Activated gamma-delta T cell treated with anti-CD3 and anti-CD28 coated beads, Interleukin-2, amount 50 U/mL, for 16 hours (primary cell): ENCODE measurements at places on chromosomes 11 and 22.

DNA sequence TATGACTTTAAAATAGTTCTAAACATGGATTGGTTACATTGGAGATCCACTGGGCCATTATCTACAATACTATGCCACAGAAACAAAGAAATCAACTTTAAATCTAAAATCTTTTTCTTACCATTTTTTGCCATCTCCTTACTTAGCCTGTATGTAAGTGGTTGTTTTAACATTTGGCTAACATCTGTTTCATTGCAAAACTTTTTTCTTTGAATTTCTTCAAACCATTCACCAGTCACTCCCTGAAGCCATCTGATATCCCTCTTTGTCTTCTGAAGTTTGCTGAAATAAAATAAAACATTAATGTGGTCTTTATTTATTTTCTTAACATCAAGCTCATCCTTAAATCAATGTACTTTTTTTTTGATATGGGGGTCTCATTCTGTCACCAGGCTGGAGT lies 43.3 kb upstream of the POGLUT3 start:
- DNase-seq = no peak

DNA sequence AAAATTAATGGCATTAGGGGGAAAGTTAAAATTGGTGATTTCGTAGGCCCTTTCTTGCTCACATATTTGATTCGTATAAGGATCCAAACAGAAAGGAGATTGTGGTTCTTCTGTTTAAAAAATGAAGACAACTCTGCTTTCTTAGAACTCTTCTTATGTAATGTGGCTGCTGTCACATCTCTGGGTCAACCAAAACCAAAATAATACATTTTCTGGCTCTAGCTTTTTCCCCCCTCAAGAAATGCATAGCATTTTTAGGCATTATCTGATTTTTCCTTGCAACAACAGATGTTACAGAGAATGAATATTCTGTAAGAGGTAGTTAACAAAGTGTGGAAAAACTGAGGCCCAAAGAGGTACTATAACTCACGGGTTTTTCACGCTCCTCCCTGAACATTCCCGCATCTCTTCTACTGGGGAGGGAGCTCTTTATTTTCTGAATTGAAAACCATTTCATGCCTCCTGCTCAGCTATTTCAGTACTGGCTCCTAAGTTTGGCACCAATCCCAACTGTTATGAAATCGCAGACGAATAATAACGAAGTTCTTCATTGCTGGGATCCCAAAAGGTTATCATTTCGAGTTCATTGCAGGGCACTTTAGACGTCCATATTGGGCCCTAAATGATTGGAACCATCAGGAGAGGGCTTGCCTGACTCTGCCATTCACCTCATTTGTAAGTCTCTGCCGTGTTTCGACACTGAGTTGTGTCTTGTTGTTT lies 17.1 kb downstream of the GRAP2 start:
- DNase-seq = no peak

DNA sequence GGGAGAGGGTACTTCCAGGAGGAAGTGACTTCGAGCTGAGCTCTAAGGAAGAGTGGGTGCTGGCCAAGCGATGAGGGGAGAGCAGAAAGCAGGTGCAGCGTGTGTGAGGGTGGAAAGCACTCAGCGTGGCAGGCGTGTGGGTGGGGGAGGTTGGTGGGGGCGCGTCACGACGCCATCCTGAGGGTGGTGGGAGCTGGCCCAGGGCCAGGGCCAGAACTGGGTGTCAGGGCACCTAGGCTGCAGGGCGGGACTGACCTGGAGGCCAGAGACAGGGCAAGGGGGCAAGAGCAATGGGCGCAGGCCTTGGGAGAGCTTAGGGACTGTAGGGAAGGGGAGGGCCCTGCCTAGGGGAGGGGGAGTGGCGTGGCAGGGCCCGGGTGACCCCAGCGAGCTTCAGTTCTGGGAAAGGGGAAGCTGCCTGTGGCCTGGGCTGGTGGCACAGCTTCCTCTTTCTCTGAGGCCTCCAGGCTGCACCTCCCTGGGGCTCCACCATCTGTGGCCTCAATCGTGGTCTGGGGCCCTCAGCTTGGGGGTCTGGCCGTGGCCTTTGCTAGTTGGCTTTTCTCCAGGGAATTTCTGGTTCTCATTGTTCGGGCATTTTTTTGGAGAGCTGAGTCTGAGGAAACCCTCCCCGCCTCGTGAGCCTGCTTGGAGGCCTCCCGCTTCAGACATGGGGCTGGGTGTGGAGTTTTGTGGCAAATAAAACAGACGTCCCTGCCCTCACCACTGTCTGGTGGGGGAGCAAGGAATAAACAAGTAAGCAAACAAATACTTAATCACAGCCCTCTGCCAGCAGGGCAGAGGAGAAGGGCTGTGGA lies 8.9 kb downstream of the RELT start:
- no peak for DNase-seq

DNA sequence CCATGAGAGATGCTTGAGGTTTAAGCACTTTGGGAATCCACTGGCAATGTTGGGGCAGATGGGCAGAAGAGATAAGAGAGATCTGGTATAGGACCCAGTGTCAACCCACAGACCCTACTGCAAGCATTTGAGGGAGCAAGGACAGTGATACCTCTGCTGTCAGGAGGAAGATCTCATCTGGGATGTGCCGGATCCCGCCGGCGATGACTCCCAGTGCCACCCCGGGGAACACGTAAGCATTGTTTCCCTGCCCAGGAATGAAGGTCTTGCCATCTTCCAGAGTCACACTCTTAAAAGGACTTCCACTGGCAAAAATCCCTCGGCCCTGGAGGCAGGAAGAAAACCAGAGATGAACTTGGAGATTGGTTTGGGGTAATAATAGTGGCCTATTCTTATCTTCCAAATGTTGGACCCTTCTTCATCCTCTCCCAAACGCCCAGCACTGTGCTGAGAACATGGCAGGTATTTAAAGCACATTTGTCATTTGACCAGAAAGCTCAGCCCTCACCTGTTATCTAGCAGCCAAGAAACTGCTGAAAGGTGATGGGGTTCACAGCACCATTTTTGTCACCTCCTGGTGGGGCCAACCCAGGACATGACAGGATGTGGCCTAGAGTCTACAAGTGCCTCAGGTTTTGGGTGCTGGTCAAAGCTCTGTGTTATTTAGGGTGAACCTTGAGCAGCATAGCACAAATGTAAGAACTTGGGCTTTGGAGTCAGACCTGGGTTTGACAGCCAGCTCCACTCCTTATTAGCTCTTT lies 71.7 kb downstream of the CCDC81 start:
- no peak for DNase-seq

- DNase-seq = no peak
These were observed 24.4 kb downstream of the RTN4R start for GRCh38 chr22:20243537-20244249.

GRCh38 chr22:25334162-25334490 lies 114.7 kb downstream of the CRYBB2 start:
- DNase-seq = no peak

GRCh38 chr11:43574949-43575912 lies 105.3 kb upstream of the HSD17B12 start:
- no peak for DNase-seq

- no peak for DNase-seq
These were observed 7.8 kb downstream of the SEPTIN3 start for GRCh38 chr22:41976961-41977566.

DNA sequence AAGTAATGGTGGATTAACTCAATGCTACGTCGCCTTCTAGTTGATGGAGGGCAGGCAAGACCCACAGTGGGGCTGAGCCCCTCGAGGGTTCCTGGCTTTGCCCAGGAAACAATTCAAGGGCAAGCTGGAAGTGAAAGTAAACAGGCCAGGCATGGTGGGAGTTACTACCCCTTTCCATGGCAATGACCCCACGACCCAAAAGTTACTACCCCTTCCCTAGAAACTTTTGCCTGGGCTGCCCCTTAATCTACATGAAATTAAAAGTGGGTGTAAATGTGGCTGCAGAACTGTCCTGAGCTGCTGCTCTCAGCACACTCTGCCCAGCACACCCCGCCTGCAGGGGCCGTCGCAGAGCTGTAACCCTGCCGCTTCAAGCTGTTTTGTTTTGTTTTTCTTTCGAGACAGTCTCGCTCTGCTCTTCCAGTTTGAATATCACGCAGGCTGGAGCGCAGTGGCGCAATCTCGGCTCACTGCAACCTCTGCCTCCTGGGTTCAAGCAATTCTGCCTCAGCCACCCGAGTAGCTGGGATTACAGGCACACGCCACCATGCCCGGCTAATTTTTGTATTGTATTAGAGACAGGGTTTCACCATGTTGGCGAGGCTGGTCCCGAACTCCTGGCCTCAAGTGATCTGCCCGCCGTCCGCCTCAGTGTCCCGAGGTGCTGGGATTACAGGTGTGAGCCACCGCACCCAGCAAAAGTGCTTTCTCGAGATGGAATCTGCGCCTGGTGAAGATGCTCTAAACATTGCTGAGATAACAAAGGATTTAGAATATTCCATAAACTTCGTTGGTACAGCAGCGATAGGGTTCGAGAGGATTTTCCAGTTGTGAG lies 5.9 kb upstream of the RNH1 start:
- DNase-seq = no peak

- DNase-seq = no peak
These were observed 20.4 kb downstream of the FCHSD2 start for GRCh38 chr11:73121692-73122091.

DNA sequence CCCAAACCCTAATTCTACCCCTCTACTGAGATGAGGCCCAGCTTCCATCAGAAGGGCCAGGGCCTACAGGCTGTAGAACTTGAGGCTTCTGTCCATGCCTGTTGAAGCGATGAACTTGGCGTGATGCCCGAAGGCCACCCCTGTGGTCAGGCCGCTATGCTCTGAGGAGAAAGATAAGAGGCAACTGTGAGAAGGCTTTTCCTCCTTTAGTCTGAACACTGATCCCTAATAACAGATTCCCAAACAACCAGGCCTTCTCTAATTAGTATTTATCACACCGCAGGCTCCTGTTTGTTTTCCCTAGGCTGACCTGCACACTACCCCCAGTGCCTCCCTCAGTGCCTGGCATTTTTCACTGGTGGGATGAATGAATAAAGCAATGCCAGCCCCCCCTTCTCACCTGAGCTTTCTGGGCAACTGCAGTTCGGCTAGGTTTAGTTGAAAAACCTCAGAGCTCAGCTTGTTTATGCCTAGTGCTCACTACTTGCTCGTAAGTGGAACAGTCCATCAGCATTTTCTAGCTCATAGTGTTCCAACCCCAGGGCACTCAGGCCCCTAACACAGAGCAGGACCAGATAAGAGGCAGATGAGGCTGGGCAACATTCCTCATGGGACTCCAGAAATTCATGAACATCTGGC lies 15.2 kb downstream of the PRPF19 start:
- no peak for DNase-seq

DNA sequence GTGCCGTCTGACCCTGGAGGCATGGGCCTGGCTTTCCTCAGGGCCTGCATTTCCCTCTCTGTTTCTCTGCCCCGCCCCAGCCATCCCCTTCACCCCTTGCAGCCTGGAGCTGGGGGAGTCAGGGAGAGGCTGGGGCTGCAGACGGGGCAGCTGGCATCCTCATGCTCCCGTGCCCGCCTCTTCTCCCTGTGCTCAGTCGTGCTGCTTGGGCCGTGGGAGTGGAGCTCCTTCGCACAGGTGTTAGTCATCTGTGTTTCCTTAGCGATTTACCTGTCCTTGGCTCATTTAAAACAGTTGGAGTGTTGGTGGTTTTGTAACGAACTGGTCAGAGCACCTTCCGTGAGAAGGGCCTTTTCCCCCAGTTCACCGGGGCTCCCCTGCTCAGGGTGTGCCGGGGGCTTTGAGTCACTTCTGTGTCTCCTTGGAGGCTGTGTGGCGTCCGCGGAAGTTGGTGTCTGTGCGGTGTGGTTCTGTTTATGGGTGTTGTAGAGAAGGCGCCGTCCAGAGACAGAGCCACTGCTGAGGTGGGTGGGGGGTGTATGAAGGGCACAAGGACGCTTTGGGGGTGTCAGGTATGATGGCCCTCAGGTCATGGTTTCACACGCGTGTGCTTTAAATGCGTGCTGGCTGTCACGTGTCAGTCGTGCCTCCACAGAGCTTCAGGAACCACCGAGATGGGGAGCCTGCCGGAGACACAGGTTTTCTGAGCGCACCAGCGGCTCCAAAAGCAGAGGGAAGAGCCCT lies 19.5 kb downstream of the BRSK2 start:
- no peak for DNase-seq

DNA sequence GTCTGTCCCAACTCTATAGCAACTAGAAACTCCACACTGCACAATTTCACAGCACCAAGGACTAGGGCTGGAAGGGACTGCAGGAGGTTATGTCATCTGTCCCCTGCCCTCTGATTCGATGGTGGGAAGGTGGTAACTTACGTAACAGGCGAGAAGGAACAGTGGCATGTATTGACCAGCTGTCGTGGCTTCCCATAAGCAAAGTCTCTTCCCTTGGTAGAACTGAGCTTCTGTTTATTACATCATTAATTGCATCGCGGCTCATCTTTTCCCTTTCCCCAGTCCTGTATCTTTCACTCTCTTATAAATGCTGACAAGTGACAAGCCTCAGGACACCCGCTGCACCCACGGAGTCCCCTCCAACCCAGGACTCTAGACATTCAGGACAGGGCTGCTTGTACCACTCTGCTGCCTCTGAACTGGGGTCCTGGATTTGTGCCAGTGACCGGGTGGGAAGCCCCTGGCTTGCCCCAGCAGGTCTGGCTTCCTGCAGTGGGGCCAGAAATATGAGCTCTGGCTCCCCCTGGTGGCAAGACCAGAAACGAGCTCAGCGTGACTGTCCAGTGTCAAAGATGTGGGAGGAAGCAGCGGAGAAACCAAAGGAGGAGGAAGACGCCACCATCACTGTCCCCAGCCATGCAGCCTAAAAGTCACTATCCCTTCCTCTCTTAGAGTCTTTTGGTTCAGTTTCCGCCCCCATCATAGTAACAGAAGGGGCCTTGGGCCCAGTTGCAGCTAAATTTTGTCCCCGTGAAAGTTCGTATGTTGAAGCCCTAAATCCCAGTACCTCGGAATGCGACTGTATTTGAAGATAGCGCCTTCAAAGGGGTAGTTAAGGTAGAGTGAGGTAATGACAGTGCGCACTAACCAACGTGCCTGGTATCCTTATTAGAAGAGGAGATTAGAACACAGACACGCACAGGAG lies 84.5 kb downstream of the ISX start:
- peak; percentile 17 for DNase-seq

DNA sequence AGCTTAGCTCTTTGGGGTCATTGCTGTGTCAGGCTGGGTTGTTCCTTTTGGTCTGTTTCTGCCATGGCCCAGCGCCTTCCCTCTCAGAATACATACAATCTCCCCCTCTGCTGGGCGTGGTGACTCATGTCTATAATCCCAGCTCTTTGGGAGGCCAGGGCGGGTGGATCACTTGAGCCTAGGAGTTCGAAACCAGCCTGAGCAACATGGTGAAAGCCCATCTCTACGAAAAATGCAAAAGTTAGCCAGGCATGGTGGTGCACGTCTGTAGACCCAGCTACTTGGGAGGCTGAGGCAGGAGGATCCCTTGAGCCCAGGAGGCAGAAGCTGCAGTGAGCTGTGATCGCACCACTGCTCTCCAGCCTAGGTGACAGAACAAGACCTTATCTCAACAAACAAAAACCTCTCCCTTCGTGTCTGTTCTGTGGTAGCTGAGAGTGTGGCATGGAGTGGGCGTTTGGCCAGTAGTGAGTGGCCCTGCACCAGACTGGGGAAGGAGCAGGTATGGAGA lies 46.7 kb upstream of the RAB1B start:
- no peak for DNase-seq

DNA sequence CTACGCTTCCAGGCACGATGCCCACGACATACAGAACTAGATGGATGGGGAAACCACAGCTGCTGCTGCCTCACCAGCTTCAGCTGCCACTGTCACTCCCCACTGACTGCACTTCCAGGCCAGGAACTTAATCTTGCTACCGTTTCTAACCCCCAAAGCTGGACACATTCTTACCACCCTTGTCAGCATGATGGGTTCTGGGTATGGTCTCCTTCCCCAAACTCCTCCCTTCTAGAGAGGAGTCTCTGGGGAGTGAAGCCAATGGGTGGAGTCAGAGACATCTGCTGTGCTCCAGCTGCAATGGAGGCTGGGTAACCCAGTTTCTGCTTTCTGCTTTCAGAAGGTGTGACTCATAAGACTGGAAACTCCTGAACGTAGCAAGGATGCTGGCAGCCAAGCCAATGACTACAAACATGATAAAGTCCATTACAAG lies 87.0 kb upstream of the THY1 start:
- DNase-seq = no peak
